Chondrocyte (in vitro differentiated cells): ENCODE measurements at places on chromosomes 6 and 20. TPM values are rescaled to one million over a fixed set of nuclear protein-coding genes. Genes with fewer than 3 reads are reported as not detected.
A peak's percentile ranks its signal among the peaks of the same experiment; 100 is the strongest.

LHFPL5 gene
- total RNA-seq = not detected in 3 replicates

PRR18 gene
- total RNA-seq = 0.36 to 0.70 TPM in 2 of 3 replicates, not detected in the other

FAM184A gene
- 0.52 to 0.68 TPM (median 0.56 TPM) in 3 replicates for total RNA-seq

HMGCLL1 gene
- 0.17 TPM in 1 of 3 replicates, not detected in the others for total RNA-seq

GRCh38 chr6:88167352-88167937 lies 1.3 kb upstream of the CNR1 start:
- no peak for DNase-seq
- H3K4me3 ChIP-seq = peak overlapping the region; percentile 26
- H3K27ac ChIP-seq = no peak overlapping the region
- H3K4me1 ChIP-seq = peaks cover 10% of the 10 kb centered on the region

DNA sequence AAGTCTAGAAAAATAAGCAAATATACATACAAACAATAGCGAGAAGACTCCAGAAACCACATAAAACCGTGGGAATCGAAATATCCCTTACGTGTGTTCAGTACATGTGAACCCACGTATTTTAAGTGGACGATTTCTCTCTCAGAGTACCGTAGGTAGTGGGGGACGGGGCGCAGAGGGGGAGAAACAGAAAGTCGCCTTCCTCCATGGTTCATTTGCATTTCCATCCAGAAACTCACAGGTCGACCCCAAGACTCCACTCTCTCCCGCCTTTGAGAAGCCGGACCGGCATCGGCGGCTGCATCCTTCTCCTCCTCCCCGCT lies 538 bp upstream of the ENPP1 start:
- H3K27ac ChIP-seq = peak overlapping the region; percentile 47
- peaks cover 15% of the 10 kb centered on the region for H3K4me1 ChIP-seq
- no peak for DNase-seq

DNA sequence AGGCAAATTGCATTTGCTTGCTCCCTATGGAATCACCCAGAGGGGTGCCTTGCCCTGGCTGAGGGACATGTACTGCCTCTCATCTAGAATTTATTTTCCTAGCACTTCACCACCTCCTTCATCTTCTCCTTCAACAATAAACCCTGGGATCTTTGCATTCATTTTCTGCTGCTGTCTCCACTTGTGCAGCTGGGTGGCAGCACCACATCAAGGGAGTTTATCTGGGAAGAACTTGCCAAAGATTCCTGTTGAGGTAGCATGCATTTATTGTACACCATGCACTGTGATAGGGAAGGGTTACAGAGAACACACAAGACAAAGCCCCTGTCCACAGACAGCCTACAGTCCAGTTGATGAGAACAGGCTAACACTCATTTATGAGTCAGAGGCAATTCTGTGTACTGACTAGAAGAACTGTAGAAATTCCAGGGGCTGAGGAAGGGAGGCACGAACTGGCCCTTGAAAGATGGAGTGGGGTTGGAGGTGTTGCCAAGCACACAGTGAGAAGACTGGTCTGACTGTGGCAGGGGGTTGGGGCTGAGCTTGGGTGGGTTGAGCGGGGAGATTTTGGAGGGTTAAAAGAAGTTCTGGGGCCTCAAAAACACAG lies 17.5 kb downstream of the C20orf173 start:
- H3K4me3 ChIP-seq = no peak overlapping the region

DNA sequence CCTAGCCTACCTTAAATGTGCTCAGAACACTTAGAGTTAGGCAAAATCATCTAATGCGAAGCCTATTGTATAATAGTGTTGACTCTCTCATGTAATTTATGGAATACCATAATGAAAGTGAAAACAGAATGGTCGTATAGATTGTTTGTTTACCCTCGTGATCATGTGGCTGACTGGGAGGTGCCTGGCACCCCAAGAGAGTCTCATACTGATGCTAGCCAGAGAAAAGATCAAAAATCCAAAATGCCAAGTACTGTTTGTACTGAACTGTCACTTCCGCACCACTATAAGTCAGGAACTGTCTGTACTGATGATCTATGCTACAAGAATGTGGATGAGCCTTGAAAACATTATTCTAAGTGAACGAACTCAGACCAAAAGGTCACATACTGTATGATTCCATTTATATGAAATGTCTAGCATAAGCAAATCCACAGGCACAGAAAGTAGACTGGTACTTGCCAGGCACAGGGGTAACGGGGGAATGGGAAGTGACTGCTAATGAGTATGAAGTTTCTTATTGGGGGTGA lies 22.4 kb downstream of the ZMYND8 start:
- peaks cover 14% of the 10 kb centered on the region for H3K36me3 ChIP-seq
- no peaks in the 10 kb centered on the region for H3K27me3 ChIP-seq
- no peak for DNase-seq
- H3K4me3 ChIP-seq = peak overlapping the region; percentile 43

DNA sequence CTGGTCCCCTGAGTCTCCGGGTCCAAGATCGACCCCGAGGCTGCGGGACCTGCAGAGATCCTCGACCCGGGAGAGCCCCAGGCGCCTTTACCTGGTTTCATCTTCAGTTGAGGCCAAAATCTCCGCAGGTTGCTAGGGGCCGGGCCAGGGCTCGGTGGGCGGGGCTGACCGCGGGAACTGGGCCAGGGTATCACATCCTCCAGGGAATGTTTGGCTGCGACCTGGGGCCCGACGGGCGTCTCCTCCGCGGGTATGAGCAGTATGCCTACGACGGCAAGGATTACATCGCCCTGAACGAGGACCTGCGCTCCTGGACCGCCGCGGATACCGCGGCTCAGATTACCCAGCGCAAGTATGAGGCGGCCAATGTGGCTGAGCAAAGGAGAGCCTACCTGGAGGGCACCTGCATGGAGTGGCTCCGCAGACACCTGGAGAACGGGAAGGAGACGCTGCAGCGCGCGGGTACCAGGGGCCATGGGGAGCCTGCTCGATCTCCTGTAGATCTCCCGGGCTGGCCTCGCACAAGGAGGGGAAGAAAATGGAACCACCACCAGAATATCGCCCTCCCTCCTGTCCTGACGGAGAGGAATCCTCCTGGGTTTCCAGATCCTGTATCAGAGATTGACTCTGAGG lies 53.8 kb upstream of the POLR1H start:
- peaks cover 11% of the 10 kb centered on the region for H3K36me3 ChIP-seq
- H3K4me1 ChIP-seq = peaks cover 21% of the 10 kb centered on the region
- peaks cover 30% of the 10 kb centered on the region for H3K27me3 ChIP-seq
- DNase-seq = no peak

- H3K4me1 ChIP-seq = peaks cover 15% of the 10 kb centered on the region
- H3K27me3 ChIP-seq = no peaks in the 10 kb centered on the region
- no peak overlapping the region for H3K27ac ChIP-seq
- H3K36me3 ChIP-seq = no peaks in the 10 kb centered on the region
- H3K4me3 ChIP-seq = no peak overlapping the region
Observed at GRCh38 chr6:114096561-114097172, 125.7 kb upstream of the HDAC2 start.

- H3K4me1 ChIP-seq = peaks cover 14% of the 10 kb centered on the region
- H3K36me3 ChIP-seq = peaks cover 6% of the 10 kb centered on the region
- no peak overlapping the region for H3K4me3 ChIP-seq
- H3K27me3 ChIP-seq = no peaks in the 10 kb centered on the region
- H3K27ac ChIP-seq = no peak overlapping the region
Observed at GRCh38 chr6:128000363-128000762, 99.5 kb upstream of the THEMIS start.

DNA sequence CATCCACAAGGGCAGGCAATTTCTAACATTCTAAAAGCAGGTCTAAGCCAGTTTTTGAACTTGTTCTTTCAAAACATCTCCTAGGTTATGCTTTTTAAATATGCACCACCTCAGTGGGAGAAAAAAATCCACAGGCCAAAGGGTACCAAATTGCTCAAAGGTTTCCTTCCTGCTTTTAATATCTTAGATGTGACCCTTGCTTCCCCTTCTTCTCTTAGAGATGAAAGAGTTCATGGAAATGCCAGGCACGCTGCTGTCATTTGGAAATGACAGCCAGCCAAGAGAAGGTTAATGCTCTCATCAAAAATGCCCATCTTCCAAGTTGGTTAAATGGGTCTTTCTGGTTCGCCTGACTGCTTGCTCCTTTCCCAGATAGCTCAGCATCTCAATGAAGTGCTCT lies 497.1 kb downstream of the CD83 start:
- no peaks in the 10 kb centered on the region for H3K36me3 ChIP-seq
- DNase-seq = no peak
- H3K4me1 ChIP-seq = peaks cover 3% of the 10 kb centered on the region
- H3K27me3 ChIP-seq = peaks cover 3% of the 10 kb centered on the region

DNA sequence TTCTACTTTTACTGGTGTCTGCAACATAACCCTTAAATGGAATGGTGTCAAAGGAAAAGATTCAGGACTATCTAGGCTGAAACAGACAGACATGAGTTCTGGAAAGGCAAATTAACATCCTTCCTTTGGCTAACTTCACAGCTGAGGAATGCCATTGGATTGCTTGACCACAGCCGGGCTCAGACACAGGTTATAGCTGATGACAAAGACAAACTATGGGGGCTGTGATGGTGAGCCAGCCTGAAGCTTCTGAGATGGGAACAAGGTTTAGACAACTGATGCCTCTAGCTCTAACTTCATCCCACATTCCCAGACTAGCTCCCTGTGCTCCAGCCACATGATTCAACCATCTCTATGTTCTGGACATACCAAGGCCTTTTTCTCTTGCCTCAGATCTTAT lies 15.3 kb downstream of the POLR1C start:
- no peaks in the 10 kb centered on the region for H3K27me3 ChIP-seq
- no peak for DNase-seq
- H3K4me3 ChIP-seq = no peak overlapping the region

GRCh38 chr6:134402372-134402984 lies 84.6 kb upstream of the SGK1 start:
- H3K4me1 ChIP-seq = no peaks in the 10 kb centered on the region
- H3K36me3 ChIP-seq = no peaks in the 10 kb centered on the region
- no peak overlapping the region for H3K27ac ChIP-seq
- DNase-seq = no peak
- H3K4me3 ChIP-seq = no peak overlapping the region

GRCh38 chr6:51817832-51818231 lies 269.6 kb downstream of the PKHD1 start:
- no peaks in the 10 kb centered on the region for H3K27me3 ChIP-seq
- no peak overlapping the region for H3K4me3 ChIP-seq
- no peak overlapping the region for H3K27ac ChIP-seq
- H3K36me3 ChIP-seq = no peaks in the 10 kb centered on the region

DNA sequence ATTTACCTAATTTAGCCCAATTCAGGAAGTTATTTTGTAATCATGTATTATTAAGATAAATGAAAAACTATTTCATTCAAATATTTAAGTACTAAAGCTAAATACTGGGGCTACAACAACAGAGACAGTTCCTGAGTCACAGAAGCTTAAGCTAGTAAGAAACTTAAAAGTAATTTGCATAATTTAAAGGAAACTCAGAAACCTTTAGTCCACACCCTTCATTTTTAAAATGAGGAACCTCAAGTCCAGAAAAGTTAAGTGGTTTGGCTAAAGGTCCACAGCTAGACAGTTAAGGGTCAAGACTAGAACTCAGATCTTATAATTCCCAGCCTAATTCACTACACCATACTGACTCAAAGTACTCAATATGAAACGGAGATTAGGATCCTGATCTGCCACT lies 7.2 kb downstream of the LMBRD1 start:
- H3K4me3 ChIP-seq = no peak overlapping the region
- H3K27me3 ChIP-seq = no peaks in the 10 kb centered on the region
- peaks cover 5% of the 10 kb centered on the region for H3K4me1 ChIP-seq
- no peak overlapping the region for H3K27ac ChIP-seq

GRCh38 chr20:53981752-53982437 lies 88.5 kb downstream of the BCAS1 start:
- DNase-seq = no peak
- H3K36me3 ChIP-seq = no peaks in the 10 kb centered on the region
- no peak overlapping the region for H3K27ac ChIP-seq
- no peak overlapping the region for H3K4me3 ChIP-seq
- no peaks in the 10 kb centered on the region for H3K4me1 ChIP-seq
- H3K27me3 ChIP-seq = peaks cover 2% of the 10 kb centered on the region

DNA sequence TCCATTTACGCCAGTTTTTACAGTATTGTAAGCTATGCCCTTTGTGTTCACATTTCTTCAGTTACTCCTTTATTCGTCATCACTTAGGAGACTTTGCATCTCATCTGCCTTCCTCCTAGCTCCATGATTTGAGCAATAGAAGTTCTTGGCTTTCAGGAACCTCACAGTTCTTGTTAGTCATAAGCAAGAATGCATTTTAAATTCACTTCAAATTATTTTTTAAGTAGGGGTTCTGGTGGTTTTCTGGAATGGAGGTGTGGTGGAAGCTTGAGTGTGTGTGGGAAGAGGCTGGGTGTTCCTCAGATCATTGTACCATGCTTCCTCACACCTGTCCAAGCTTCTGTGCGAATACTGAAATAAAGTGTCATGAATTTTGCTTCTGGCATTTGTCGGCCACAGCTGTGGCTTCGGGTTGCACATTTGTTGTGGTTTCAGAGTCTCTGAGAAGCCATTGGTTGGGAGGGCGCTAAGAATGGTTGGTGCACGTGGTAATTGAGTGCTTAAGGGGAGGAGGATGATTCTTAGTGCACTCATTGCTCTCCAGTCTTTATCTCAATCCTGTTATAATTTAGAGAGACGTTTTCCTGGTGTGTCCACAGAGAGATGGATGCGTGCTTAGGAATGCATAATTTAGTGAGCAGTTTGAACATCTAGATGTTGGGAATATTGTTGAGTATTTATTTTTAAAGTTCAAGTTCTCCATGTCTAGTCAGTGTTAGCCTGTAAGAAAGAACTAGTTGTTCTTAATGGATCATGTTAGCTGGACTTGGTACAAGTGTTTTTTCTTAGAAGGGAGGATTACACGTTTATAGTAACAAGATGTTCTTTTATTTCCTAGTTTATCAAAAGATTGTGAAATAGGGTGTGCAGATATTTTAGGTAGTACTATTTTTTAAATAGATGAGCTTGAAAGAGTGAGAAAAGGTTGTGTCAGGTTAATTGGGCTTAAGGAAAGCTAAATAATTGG lies 31.9 kb downstream of the FOXO3 start:
- H3K27me3 ChIP-seq = no peaks in the 10 kb centered on the region
- no peaks in the 10 kb centered on the region for H3K36me3 ChIP-seq
- DNase-seq = no peak
- peak overlapping the region; percentile 85 for H3K27ac ChIP-seq

DNA sequence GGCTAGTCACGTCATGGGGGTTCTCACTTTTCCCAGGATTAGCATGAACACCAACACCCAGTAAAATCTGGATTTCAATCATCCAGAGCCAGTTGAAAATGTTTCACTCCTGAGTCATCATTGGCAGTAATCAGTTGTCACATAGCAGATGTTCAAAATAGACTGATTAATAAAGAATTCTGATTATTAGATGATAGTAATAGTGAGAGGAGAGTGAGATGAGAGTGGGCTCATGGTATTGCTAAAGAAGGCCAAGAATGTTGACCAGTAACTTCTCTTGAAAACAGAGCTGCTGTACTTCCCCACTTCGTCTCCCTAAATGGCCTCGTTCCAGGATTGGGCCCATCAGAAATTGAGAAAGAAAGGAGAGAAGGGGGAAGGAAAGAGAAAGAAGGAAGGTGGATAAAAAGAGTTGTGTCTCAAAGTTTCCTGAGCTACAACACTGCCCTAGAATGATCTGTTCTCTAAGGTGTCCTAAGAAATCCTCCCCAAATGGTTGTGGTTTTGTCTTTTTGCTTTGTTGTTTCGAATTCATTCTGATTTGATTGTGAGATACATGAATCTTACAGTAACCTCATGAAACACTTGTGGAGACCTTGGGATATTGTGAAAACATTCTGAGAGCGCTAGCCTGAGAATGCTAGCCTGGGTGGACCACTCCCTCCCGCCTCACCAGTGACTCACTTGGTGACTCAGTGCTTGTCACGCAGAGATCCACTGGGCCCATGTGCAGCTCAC lies 502.2 kb upstream of the JARID2 start:
- H3K27ac ChIP-seq = peak overlapping the region; percentile 100
- DNase-seq = no peak
- no peaks in the 10 kb centered on the region for H3K27me3 ChIP-seq
- no peaks in the 10 kb centered on the region for H3K36me3 ChIP-seq

- no peaks in the 10 kb centered on the region for H3K36me3 ChIP-seq
- no peaks in the 10 kb centered on the region for H3K4me1 ChIP-seq
- no peaks in the 10 kb centered on the region for H3K27me3 ChIP-seq
- peak; percentile 58 for DNase-seq
- no peak overlapping the region for H3K4me3 ChIP-seq
Observed at GRCh38 chr6:120872262-120872578, 462.1 kb downstream of the TBC1D32 start.
